CD8-positive, alpha-beta memory T cell (primary cell): ENCODE measurements at places on chromosomes 2 and 18.

GRCh38 chr2:165401285-165401852 lies 68.1 kb upstream of the CSRNP3 start:
- H3K4me3 ChIP-seq = no peak overlapping the region
- peak; percentile 17 for DNase-seq
- no peak overlapping the region for H3K27ac ChIP-seq
- no peaks in the 10 kb centered on the region for H3K4me1 ChIP-seq
- no peaks in the 10 kb centered on the region for H3K27me3 ChIP-seq
- H3K36me3 ChIP-seq = no peaks in the 10 kb centered on the region

- no peak overlapping the region for H3K4me3 ChIP-seq
- no peaks in the 10 kb centered on the region for H3K4me1 ChIP-seq
- H3K27me3 ChIP-seq = no peaks in the 10 kb centered on the region
- DNase-seq = no peak
- no peak overlapping the region for H3K27ac ChIP-seq
These were observed 166.7 kb upstream of the ZNF521 start for GRCh38 chr18:25518716-25519053.

DNA sequence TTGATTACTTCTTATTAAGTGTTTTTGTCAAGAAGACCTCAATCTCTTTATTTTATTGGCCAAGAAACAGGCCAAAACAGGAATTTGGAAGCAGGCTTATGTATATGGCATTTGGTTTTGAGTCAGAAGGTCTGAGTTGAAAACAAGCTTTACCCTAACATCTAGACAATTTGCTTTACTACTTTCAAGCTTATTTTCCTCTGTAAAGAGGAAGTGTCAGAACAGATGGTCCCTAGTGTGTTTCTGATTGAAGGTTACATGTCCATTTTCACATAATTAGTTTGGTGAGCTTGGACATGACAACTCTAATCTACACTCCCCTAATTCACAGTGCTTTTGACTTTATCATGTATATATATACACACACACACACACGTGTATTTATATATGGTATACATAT lies 19.8 kb upstream of the MAP4K4 start:
- H3K4me3 ChIP-seq = no peak overlapping the region
- no peaks in the 10 kb centered on the region for H3K4me1 ChIP-seq
- no peaks in the 10 kb centered on the region for H3K27me3 ChIP-seq
- DNase-seq = no peak
- H3K36me3 ChIP-seq = no peaks in the 10 kb centered on the region
- H3K27ac ChIP-seq = no peak overlapping the region

DNA sequence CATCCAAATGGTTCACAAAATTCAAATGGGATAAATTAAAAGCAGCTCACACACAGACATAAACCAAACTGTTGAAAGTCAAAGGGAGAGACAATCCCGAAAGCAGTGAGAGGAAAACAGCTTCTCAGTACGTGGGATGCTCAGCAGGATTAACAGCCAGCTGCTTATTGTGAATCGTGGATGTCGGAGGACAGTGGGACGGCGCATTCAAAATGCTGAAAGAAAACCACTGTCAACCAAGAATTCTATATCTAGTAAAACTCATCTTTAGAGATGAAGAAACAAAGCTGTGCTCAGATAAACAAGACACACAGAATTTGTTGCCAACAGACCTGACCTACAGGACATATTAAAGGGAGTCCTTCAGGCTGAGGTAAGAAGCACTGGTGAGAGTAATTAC lies 102.9 kb downstream of the NFATC1 start:
- H3K4me3 ChIP-seq = no peak overlapping the region
- no peaks in the 10 kb centered on the region for H3K27me3 ChIP-seq
- peak; percentile 3 for DNase-seq
- H3K36me3 ChIP-seq = peaks cover 6% of the 10 kb centered on the region
- no peaks in the 10 kb centered on the region for H3K4me1 ChIP-seq

DNA sequence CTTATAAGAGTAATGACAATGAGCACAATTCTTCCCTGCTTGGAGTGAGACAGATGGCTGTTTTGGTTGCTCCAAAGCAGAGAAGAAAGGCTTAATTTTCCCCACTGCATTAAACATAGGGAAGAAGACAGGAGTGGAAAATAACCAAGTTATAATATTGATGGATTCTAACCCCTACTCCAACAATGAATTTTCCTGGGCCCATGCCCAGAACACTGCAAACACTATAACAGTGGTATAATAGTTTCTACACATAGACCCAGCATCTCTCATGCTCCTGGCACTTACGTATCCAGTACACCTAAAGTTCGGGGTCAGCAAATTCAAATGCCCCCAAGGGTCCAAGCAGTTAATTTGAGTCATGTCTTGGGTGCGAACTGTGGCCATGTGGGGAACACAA lies 613.4 kb downstream of the PLCL1 start:
- no peaks in the 10 kb centered on the region for H3K27me3 ChIP-seq
- DNase-seq = no peak
- no peaks in the 10 kb centered on the region for H3K4me1 ChIP-seq
- H3K36me3 ChIP-seq = no peaks in the 10 kb centered on the region
- H3K4me3 ChIP-seq = no peak overlapping the region

- no peak for DNase-seq
- H3K36me3 ChIP-seq = peaks cover 5% of the 10 kb centered on the region
- H3K4me3 ChIP-seq = no peak overlapping the region
- no peak overlapping the region for H3K27ac ChIP-seq
- no peaks in the 10 kb centered on the region for H3K4me1 ChIP-seq
- no peaks in the 10 kb centered on the region for H3K27me3 ChIP-seq
These were observed 121.3 kb upstream of the BOD1L2 start for GRCh38 chr18:57025540-57025939.

GRCh38 chr2:100944617-100945432 lies 57.3 kb upstream of the RPL31 start:
- H3K36me3 ChIP-seq = no peaks in the 10 kb centered on the region
- no peak for DNase-seq
- no peak overlapping the region for H3K4me3 ChIP-seq
- no peak overlapping the region for H3K27ac ChIP-seq
- H3K4me1 ChIP-seq = peaks cover 18% of the 10 kb centered on the region

DNA sequence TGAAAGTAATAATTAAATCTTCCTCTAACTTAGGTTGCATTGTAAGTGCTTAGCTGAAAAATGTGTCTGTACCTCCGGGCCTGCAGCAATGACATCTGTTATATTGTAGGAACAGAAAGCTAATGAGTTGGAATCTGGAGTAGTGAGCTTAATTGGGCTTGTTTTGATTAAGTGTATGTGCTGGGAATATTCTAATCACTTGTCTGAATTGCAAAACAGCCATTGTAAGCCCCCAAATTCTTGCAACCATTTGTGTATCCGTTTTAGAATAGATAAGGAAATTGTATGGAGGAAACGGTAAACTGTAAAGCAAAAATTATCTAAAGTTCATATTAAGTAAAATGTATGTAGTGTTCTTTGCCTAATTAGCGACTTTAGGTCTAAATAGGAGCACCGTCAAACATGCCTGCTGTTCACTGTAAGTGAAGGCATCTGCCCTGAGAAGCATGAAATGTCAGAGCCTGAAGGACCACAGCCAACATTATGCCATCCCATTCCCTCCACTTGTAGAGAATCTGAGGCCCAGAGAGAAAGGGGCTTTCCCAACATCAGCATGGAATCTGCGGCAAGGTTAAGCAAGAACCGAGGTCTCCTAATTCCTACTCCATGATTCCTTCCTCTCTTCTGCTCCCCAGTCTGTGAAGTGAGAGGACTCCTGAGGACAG lies 466.4 kb downstream of the TDRD15 start:
- no peak overlapping the region for H3K4me3 ChIP-seq
- no peaks in the 10 kb centered on the region for H3K27me3 ChIP-seq
- no peak overlapping the region for H3K27ac ChIP-seq
- H3K36me3 ChIP-seq = no peaks in the 10 kb centered on the region
- DNase-seq = no peak

- peaks cover 5% of the 10 kb centered on the region for H3K4me1 ChIP-seq
- no peaks in the 10 kb centered on the region for H3K27me3 ChIP-seq
- H3K36me3 ChIP-seq = no peaks in the 10 kb centered on the region
- no peak overlapping the region for H3K4me3 ChIP-seq
- H3K27ac ChIP-seq = no peak overlapping the region
- DNase-seq = no peak
These were observed 1.7 kb upstream of the C2orf42 start for GRCh38 chr2:70192516-70192915.

- DNase-seq = no peak
- H3K27me3 ChIP-seq = no peaks in the 10 kb centered on the region
These were observed 276.5 kb upstream of the NRP2 start for GRCh38 chr2:205405752-205406151.

GRCh38 chr2:105907184-105907583 lies 162.5 kb downstream of the NCK2 start:
- H3K36me3 ChIP-seq = no peaks in the 10 kb centered on the region
- no peak overlapping the region for H3K4me3 ChIP-seq
- DNase-seq = no peak

GRCh38 chr2:6454286-6454990 lies 411.3 kb downstream of the CMPK2 start:
- no peaks in the 10 kb centered on the region for H3K27me3 ChIP-seq
- H3K4me1 ChIP-seq = no peaks in the 10 kb centered on the region
- no peaks in the 10 kb centered on the region for H3K36me3 ChIP-seq
- no peak overlapping the region for H3K4me3 ChIP-seq
